ENCODE measurements at places on chromosomes 11 and 22.

GRCh38 chr22:48574776-48575617 lies 1252.7 kb downstream of the BRD1 start:
- DNase-seq, result peak; percentile 85

- no peak for DNase-seq
Measured at GRCh38 chr11:33475993-33476392, 218.8 kb downstream of the HIPK3 start.

- no peak for DNase-seq
Measured at GRCh38 chr11:46075928-46076327, 45.3 kb downstream of the PHF21A start.

GRCh38 chr11:126346586-126346940 lies 8.9 kb upstream of the ST3GAL4 start:
- no peak for DNase-seq

DNA sequence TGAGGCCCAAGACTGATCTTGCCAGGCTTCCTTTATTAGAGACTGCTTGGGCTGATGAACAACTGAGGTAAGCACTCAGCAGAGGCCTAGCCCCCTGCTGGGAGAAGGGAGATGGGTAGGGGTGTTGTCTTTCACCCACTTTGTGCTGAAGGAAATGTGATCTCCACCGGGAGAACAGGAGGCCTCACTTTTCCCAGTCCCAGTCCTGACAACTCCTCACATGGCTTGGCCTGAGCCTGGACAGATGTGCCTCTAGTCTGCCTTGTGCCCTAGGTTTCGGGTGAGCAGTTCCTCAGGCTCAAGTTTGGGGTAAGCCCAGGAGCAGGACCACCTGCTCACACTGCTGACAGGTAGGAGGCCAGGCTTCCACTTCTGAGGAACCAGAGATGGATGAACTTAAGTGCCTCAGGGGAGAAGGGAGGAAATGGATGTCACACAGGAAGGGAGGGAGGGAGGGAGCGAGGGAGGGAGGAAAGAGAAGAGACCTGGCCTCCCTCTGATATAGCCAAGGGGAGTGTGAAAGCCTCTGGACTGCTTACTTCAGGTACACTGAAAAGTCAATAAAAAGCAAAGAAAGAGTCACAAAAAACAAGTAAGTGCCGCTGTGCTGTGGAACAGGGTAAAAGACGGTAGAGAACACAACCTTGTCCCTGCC lies 8.1 kb downstream of the CLPB start:
- no peak for DNase-seq

GRCh38 chr11:57260937-57261783 lies 24.1 kb upstream of the APLNR start:
- DNase-seq, result no peak

DNA sequence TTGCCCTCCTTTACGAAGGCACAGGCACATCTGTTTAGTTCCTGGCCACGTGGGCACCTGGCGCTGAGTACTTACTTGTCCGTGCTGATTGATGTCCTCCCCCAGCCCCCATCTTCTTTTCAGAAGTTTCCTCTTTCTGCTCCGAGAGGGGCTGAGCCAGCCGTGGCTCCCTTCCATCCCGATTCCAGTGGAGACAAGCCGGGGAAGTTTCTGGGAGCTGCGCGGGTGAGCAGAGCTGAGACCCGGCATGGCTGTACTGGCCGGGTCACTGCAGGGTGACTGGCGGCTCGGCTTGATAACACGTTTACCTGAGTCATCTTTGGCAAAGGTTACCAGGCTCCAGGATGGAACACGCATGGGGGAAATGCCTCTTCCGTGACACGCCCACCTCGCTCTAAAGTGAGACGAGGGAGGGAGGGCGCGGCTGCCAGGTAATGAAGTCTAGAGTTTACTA lies 45.4 kb upstream of the ATXN10 start:
- DNase-seq, result no peak
